ENCODE measurements at places on chromosomes 2 and 18.

DNA sequence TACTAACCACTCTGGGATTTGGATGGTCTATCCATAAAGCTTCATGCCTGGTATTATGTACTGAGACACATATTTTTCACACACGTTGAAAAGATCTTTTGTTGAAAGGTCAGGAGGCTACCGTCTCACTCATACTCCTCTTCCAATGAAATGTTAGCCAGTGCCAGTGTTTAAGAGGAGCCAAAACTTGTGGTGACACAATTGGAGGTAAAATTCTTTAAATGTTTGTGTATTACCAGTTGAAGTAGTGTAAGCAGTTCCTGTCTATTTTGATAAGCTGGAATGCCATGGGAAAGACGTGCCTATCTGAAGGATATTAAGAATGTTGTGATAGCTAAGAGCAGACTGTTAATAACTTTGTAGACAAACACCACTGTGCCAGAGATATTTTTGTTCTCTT lies 32.1 kb downstream of the MARCHF7 start:
- no peak for DNase-seq

DNA sequence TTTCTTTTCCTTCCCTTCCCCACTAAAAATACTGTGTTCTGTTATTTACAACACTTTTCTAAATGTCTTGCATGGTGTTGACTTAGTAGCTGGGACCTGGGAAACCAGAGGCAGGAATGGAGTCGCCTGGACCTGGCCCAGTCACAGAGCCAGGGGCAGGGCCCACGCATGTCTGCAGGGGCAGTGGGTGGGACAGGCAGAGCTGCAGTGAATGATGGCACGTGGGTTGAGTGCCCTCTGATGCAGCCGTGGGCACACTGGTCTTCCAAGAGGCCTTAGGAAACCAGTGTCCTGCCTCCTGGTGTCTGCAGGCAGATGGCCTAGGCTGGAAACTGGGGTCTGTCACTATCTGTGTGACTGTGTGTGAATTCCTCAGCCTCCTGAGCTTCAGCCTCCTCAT lies 46.8 kb downstream of the ARHGEF4 start:
- DNase-seq = no peak

DNA sequence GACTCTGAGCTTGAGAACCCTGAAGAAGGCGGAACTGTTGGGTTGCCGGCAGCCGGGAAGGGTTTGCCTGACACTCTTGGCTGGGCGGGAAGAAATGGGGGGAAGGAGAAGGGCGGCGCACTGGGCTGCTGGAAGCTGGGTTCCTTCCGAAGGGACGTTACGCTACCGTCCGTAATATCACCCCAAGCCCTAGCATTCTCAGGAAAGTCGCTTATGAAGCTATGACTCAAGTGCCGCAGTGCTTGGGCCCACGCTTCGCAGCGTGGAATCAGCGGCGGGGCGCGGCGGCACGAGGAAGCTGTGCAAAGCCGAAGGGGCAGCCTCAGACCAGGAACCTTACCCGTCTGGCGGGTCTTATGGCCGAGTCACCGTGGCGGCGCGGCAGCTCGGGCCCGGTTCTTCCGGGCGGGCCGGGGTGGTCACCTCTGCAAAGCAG lies 50.2 kb upstream of the SIGLEC15 start:
- peak; percentile 54 for DNase-seq

- DNase-seq = no peak
These were observed 25.3 kb upstream of the STAM2 start for GRCh38 chr2:152200565-152201465.

DNA sequence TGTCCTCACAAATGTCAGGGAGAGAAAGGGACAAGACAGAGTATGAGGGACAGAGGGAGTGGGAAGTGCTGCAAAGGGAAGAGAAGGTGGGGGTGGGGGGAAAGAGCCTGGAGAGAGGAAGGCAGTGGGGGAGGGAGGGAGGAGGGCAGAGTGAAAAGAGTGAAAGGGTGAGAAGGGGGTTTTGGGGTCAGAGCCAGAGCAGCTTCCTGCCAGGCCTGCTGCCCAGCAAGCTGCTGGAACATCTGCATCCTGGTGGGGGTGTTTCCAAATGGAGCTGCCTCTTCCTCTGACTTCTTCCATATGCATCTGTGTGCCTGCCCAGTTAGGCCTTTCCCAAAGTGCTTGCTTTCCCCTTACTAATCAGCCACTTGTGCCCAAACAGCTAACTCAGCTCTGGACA lies 94.3 kb upstream of the CELF4 start:
- DNase-seq = no peak

DNA sequence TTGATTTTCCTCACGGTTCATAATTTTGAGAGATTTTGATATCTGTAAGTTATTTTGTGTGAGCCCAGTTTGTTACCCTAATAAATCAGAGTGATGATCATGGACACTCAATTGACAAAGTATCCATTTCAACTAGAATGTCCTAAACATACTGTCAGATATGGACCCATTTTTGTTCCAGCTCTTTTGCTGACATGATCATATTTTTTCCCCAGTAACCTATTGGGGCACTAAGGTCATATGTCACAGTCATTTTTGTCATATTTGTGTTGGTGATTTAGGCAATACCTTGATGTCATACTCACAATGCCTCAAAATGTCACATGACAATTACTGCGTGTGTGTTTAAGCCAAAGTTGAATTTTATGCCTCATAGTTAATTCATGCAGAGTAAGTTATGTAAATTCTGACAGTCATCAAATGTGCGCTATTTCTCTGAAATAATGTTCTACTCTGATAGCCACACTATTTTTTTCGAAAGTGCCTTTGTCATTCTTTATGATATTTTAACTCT lies 218.7 kb downstream of the ARHGAP15 start:
- DNase-seq = no peak

DNA sequence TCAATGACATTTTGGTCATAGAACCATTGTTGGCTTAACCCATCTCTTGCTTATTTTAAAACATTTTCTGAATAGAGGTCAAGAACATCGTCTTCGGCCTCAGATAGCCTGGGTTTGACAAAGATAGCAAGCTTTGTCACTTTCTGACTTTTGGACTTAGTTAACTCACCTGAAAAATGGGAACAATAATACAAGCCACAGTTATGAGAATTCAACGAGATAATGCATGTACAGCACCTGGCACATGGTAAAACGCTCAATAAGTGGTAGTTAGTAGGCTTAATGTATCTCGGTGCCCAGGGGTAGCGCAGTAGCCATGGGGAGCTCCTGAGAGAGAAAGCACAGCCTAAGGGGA lies 446 bp upstream of the COPS7B start:
- DNase-seq = no peak

DNA sequence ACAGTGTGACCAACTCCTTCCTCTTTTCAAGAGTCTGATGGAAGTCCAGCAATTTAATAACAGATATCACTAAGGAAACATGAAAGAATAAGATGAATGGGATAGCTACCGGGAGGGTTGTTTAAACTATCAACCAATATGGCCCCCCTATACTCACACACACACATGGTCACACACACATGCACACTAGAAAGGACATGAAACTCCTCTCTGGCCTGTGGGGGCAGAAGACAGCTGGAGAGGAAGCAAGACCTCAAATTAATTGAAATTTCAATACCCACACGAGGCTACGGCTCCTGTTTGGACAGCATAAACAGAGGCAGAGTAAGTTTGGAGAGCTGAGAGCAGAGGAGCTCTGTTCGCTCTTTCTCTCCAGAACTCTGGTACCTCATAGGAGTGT lies 34.7 kb upstream of the REEP1 start:
- DNase-seq = no peak

- DNase-seq = no peak
These were observed 43.0 kb upstream of the MSTN start for GRCh38 chr2:190105554-190105953.

Measured in stimulated activated CD8-positive, alpha-beta memory T cell treated with anti-CD3 and anti-CD28 coated beads, Interleukin-4, amount 100 ng/mL, for 24 hours (primary cell).